ENCODE measurements at places on chromosomes 2 and 18.

DNA sequence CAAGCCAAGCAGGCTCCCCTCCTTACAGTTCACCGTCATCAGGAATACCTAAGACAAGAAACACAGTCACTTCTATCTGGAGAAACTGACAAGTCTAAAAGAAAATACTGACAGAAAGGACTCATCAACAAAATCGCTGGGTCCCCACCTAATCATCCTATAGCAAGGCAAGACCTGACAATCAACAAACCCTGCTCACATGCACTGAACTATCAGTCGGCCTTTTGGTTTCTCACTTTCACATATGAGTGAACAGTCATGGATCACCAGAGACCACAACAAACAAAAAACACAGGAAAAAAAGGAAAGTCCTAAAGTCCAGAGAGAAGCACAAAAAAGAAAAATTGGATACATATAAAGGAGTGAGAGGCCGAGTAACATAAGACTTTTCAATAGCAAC, 70.4 kb downstream of the SEMA4F start:
- DNase-seq, result no peak

DNA sequence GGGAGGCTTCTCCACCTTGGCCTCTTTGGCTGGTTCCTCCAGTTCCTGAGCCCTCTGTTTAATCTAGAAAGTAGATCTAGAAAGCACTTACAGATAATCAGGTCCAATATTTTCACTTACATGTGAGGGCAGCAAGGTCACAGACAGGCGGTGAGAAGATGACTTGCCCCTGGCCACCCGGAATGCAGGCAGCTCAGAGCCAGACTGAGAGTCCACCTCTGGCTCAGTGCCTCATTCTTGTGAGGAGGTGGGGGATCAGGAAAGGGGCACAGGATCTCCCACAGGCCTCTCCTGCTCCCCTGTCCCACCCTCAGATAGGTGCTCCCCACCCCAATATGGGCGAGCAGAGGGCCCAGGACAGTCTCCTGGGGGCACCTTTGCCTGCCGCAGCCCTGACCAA, 5.8 kb downstream of the WNT6 start:
- DNase-seq, result no peak

GRCh38 chr2:118097657-118098056, 9.4 kb downstream of the INSIG2 start:
- no peak for DNase-seq

DNA sequence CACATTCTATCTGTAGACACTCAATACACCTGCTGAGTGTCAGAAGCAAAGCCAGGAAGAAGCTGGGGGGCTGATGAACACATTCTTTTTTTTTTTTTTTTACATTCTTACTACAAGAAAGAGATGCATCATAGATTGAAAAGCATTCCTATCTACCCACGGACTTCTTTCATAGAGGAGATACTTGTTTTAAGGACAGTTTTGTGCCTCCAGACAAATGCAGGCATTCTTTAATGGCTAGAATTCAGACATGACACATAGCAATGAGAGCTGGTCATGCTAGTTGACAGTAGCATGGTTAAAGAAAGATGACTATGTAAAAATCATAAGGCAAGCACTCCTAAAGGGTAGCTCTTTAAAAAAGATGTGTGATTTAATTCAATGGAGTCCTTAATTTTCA, 110.2 kb downstream of the EPHA4 start:
- no peak for DNase-seq

DNA sequence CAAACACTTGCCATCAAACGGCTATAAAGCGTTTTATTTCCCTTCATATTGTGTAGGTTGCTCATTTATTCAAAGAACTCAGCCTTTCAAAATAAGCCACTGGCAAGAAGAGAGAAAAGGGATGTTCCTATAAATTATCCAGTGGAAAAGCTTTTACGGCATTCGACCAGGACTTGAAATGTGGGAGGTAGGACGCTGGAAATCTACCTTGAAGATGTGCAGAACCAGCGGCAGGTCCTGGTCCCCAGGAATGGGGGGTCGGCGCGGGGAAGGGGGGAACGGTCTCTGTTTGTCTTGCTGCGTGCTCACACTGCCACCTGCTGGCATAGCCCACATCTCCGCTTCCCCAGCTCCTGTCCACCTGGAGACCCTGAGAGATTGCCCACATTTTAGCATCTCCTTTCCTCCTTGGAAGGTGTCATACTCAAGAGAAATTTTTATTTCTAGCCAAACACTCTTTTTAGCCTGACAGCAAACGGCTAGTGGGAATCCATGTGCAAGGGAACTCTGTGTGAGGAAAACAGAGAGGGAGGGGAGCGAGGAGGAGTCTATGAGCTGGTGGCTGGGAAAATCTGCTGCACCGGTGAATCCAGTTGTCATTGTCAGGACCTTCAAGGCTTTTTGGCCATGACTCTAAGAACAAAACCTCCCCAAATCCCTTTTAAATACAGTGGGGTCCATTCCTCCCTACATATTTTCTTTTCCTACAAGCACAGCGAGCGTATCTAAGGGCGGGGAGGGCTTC, 349.0 kb upstream of the PKDCC start:
- DNase-seq, result no peak

GRCh38 chr2:18623782-18624181, 34.4 kb upstream of the NT5C1B start:
- no peak for DNase-seq

DNA sequence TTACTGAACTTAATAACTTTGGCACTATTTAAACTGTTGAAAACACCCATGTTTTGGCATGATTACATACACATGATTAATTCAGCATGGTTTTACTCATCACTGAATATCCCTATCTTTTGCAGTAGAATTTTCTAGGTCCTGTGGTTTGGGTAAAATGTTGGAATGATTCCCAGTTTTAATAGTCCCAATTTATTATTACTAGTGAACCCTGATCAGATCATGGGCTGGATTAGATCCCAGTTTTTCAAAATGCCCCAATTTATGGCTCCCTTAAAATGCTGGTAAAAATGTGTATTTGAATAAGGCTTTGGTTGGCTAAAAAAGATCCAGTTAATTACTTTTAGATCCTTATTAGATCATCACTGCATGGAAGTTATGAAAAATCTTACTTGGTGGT, 273.6 kb upstream of the NRP2 start:
- DNase-seq, result no peak

DNA sequence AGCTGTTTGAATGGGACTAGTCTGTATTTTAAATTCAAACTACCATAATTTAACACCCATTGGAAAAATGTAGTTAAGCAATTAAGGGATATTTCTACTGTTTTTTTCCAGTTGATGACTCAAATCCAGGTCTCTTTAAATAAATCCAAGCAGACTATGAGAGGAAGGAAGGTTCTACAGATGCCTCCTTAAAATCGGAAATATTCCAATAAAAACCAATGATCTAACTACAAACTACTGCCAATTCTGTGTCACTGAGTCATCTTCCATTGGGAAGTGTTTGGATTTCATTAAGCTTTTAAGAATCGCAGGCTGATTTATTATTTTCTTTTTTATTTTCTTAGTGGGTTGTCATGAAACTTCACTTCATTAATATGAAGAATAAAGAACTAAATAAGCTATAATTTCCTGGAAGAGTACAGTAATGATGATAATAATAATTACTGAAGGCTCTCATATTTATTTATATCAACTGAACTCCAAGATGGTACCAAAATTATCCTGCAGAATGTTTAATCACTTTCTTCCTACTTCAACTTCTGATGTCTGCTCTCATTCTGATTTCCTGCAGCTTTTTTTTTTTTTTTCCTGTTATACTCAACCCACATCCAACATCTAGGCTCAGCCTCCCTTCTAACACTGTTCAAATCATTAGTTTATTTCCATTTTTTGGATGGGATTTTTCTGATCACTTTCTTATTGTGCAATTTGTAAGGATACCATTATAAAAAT, 166.3 kb upstream of the FN1 start:
- DNase-seq, result no peak

DNA sequence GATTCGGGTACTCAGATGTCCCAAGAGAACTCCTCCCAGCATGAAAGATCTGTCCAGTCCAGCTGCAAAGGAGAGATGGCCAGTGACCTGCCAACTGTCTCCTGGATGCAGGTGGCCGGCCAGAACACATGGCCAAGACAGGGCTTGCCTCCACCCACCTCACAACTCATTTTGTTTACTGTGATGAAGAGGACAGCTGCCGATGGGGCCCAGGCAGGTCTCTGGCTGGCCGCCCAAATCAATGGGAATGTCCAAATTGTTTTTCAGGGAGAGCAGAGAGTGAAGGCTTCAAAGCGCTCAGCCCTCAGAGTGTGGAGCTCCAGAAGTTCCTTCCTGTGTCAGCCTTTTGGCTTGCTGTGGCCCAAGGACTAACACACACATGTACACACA, 41.9 kb downstream of the FOSL2 start:
- no peak for DNase-seq

DNA sequence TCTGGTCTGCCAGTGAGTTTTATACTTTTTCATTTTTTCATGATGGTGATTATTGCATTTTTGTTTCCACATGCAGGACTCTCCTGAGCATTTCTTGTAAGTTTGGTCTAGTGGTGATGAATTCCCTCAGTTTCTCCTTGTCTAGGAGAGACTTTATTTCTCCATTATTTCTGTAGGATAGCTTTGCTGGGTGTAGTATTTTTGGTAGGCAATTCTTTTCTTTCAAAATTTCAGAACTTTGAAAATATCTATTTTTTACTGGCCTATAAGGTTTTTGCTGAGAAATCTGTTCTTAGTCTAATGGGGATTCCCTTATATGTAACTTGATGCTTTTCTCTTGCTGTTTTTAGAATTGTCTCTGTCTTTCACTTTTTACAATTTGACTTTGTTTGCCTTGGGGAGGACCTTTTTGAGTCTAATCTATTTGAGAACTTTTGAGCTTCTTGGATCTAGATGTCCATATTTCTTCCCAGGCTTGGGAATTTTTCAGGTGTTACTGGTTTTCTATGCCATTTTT, 149.1 kb downstream of the UBR3 start:
- DNase-seq, result no peak

- DNase-seq, result no peak
Measured at GRCh38 chr2:69390471-69390870, 3.4 kb upstream of the GFPT1 start.

DNA sequence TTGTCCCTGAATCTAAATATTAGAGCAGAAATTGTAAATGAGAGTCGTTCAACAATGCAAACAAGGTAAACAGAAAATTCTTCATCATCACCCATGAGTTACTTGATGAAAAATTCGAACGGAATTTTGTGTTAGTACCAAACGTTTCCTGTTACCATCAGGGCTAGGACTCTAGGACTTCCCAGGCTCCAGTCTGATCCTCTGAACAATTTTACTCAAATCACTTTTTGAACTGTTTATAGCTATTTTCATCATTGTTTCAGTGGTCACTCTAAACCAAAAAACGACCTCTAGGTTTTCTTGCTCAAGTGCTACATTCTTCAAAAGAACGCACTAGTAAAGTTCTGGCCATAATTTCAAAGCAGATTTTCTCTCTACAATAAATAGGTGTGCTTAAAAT, 273.3 kb downstream of the MREG start:
- DNase-seq, result no peak

DNA sequence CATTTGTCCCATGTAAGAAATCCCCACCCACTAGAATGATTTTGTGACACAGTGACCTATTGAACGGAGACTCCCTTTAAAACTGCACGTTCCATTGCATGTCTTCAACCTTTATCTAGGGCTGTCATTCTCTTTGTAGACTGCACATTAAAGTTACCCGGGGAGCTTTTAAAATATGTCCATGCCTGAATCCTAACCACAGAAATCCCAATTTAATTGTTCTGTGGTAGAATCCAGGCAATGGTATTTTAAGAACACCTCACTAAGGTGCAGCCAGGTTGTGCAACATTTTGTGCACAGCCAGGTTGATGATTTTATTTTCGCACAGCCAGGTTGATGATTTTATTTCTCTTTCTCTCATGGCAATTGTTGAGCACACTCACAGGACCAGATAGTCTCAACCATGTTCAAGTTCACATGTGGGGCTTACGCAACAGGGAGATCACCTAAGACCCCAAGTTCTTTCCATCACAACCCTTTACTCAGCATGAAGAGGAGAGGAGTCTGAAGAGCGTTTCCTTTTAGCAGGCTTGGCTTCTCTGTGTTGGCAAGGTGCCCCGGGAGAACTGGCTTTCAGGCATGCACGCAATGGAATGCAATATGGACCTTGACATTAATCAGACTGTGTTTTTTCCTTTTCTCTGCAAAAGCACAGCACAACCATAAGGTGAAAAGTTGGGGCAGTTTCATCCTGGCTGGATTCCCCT, 467.3 kb upstream of the ETAA1 start:
- DNase-seq, result no peak

GRCh38 chr2:84481702-84482101, 22.6 kb upstream of the SUCLG1 start:
- no peak for DNase-seq

DNA sequence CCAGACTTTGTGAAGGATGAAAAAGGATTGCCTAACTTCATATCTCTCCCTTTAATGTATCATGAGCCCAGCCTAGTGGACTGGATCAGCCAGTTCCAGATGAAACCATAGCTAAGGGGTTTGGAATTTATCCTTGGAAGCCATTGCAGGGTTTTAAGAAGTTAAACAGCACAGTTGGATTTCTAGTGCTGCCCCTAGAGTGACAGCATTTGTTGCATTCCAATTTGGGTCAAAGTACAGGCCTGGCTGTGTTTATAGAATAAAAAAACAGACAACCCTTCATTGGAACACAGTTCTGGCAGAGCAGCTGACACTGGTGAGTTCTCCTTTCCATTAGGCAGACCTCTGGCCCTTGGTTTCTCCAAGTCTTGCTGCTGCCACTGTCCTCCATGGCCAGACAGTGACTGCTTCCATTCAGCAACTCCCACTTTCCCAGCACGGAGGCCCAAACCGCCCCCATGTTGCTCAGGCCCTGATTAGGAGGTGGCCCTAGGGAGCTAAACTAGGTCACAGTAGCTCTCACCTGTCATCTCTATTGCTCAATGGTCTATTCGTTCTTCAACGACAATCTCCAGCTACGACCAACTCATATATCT, 8.0 kb downstream of the GPR39 start:
- DNase-seq, result no peak

- DNase-seq, result no peak
Measured at GRCh38 chr2:218876562-218877219, 4.0 kb upstream of the WNT10A start.

Data from ascending aorta (tissue), 2 donors.